Hippocampal formation (tissue), 2 donors: ENCODE measurements at places on chromosomes 2 and 18.

GRCh38 chr2:176152350-176153181, 1.2 kb downstream of the HOXD4 start:
- DNase-seq = no peak

GRCh38 chr2:86648681-86649080, 25.0 kb upstream of the RNF103 start:
- DNase-seq = no peak

GRCh38 chr2:189506514-189506976, 65.3 kb downstream of the WDR75 start:
- DNase-seq = no peak

DNA sequence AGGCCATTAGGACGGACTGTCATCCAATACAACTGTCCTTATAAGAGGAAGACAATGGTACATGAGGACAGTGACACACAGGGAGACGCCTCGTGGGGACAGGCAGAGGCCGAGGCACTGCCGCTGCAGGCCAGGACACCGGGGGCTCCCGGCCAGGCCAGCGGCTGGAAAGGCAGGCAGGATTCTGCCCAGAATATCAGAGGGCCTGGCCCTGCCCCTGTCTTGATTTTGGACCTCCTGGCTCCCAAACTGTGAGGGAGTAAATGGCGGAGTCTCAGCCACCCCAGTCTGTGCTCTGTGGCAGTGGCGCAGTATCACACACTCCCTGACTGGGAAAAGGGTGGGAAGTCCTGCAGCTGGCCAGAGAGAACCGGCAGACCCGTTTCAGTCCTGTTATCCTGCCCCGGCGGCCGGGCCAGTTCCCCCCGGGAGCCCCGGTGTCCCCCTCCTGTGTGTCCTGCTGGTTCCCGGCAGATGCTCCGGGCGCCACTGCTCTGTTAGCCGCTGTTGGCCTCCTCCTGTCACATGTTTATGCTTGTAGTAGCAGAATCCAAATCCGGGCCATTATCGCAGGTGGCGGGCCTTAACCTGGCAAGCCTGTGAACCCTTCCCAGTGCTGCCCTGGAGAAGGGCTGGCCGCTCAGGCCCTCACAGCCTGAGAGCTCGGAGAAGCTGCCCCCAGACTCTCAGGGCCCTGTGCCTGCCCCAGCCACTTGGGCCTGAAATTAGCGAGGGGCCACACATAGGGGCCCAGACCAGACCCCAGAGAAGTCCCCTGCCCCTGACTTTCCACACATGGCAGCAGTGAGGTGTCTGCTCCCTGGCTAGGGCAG, 31.4 kb upstream of the TAF1B start:
- no peak for DNase-seq

GRCh38 chr2:53381271-53381670, 386.3 kb upstream of the CHAC2 start:
- DNase-seq = no peak

DNA sequence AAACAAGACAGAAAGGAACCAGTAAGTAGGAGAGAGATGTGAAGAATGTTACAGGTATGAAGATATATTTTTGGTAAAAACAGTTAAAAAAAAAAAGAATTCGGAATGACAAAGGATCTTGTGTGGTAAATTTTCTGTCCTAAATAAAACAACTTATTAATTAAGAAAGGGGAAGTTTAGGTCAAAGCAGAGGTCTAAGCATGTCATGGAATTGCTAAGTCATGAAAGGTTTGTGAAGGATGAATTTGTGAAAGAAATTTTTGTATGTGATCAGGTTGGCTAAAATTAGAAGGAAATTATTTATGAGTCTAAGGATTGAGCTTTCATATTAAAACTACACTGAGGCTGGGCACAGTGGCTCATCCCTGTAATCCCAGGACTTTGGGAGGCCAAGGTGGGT, 11.1 kb upstream of the ALPG start:
- DNase-seq = no peak

DNA sequence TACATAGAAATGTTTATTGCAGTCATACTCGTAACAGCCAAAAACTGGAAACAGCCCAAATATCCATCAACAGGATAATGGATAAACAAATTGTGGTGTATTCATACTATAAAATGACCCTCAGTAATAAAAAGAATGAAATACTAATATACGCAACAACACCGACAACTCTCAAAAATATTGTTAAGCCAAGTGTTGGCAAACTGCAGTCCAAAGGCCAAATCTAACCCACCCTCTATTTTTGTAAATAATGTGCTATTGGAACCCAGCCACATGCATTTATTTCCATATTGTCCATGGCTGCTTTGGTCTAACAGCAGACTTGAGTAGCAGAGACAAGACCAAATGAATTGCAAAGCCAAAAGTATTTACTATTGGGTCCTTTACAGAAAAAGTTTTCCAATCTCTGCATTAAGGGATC, 151.0 kb downstream of the MREG start:
- no peak for DNase-seq

- DNase-seq = no peak
Observed at GRCh38 chr2:37552339-37552738, 119.1 kb downstream of the CDC42EP3 start.

- DNase-seq = no peak
Observed at GRCh38 chr18:63365876-63366212, 1.2 kb downstream of the KDSR start.
